T-helper 17 cell (primary cell): ENCODE measurements at places on chromosomes 6 and 20. TPM values are rescaled to one million over a fixed set of nuclear protein-coding genes. Genes with fewer than 3 reads are reported as not detected.

The RBPJL gene
- total RNA-seq: not detected

- peaks cover 68% of the 10 kb centered on the region for H3K27me3 ChIP-seq
- no peak overlapping the region for H3K4me3 ChIP-seq
- peaks cover 4% of the 10 kb centered on the region for H3K36me3 ChIP-seq
- no peak for DNase-seq
- no peak overlapping the region for H3K27ac ChIP-seq
- H3K4me1 ChIP-seq: peaks cover 2% of the 10 kb centered on the region
Observed at GRCh38 chr6:44024574-44025219, 102.6 kb downstream of the MRPL14 start.

GRCh38 chr20:17912916-17913315, 55.7 kb downstream of the SNX5 start:
- no peak overlapping the region for H3K4me3 ChIP-seq
- H3K27me3 ChIP-seq: peaks cover 49% of the 10 kb centered on the region
- peaks cover 8% of the 10 kb centered on the region for H3K36me3 ChIP-seq

- no peaks in the 10 kb centered on the region for H3K36me3 ChIP-seq
- H3K4me3 ChIP-seq: peak overlapping the region; percentile 86
- H3K27ac ChIP-seq: peak overlapping the region; percentile 97
Observed at GRCh38 chr6:52389264-52389625, 27.3 kb downstream of the PAQR8 start.

- no peak for DNase-seq
- peaks cover 3% of the 10 kb centered on the region for H3K36me3 ChIP-seq
- no peak overlapping the region for H3K27ac ChIP-seq
- no peak overlapping the region for H3K4me3 ChIP-seq
- H3K27me3 ChIP-seq: no peaks in the 10 kb centered on the region
- no peaks in the 10 kb centered on the region for H3K4me1 ChIP-seq
Observed at GRCh38 chr6:56459030-56459805, 183.5 kb downstream of the DST start.

DNA sequence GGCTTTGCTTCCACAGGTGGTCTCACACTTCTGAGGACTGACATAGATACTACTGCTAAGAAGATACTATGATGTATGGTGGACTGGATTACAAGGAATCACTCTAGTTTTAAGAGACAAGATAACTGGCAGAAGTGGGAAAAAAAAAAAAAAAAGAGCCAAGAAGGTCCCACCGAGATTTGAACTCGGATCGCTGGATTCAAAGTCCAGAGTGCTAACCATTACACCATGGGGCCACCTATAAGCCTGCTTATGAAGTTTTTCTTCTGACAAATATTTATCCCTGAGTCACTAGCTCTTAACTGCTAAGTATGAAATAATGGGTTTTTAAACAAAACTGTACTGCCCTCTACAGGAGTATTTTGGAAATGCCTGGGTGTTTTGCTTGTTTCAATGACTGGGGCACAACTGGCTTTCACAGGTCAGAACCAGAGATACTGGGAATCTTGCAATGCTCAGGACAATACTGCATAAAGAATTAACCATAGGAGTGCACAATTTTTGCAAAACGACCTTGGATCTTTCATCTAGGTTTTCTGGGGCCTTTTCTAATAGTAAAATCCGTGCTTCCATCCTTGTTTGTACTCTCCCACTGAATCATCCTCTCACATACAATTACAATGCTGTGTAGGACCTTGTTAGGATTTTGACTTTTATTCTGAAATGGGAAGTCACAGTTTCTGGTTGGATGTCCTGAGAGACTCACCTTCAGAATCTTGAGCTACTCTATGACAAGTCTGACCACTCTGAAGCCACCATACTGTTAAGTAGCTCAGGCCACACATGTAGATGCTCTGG, 116.3 kb downstream of the OR2B2 start:
- DNase-seq: no peak
- peaks cover 8% of the 10 kb centered on the region for H3K27me3 ChIP-seq
- H3K4me3 ChIP-seq: peak overlapping the region; percentile 66
- peaks cover 22% of the 10 kb centered on the region for H3K4me1 ChIP-seq
- no peaks in the 10 kb centered on the region for H3K36me3 ChIP-seq

DNA sequence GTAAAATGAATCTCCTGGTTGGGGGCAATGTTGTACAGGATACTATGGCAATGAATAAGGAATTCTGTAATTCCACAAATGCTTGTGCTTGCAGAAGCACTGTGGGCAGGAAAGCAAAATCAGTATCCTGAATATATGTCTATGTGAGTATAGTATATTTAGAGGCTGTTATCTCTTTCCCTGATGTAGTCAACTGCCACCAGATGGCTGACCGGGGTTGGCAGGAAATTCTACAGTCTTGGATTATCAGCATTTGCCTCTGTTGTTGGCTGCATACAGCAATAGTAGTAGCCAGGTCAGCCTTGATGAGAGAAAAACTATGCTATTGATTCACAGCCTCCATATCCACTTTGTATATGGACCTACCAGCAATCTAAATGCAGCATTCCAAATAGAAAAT, 425.1 kb upstream of the JAG1 start:
- no peak for DNase-seq
- H3K4me1 ChIP-seq: no peaks in the 10 kb centered on the region
- H3K27ac ChIP-seq: no peak overlapping the region
- H3K27me3 ChIP-seq: no peaks in the 10 kb centered on the region
- no peaks in the 10 kb centered on the region for H3K36me3 ChIP-seq

DNA sequence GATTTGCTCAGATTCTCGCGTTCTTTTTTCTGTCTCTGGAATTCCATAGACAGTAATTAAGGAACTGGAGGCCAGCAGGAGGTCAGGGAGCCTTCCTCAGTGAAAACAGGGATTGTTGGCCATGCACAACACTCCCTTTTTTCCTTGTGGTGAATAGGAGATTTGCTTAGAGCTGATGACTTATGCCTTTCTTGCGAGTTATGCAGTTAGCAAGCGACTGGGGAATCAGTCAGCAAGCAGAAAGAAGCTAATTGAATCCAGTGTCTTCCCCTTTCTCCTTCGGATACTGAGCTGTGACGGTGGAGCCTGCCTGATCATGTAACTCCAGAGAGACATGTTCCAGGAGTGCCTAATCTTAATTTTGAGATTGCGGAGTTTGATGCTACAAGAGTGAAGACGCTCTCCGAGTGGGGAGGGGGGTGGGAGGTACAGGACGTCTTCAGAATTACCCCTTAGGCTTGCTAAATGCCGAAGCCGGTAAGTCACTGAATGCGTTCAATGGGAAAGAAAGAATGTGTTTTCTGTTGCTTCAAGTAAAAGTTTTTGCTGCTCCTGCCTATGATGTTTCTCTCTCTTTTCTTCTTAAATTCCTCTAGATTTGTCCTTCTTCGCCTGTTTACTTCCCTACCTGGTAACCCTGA, 165.9 kb downstream of the SASH1 start:
- peaks cover 50% of the 10 kb centered on the region for H3K27me3 ChIP-seq
- peaks cover 3% of the 10 kb centered on the region for H3K36me3 ChIP-seq
- H3K4me3 ChIP-seq: no peak overlapping the region
- no peak for DNase-seq
- peaks cover 5% of the 10 kb centered on the region for H3K4me1 ChIP-seq

DNA sequence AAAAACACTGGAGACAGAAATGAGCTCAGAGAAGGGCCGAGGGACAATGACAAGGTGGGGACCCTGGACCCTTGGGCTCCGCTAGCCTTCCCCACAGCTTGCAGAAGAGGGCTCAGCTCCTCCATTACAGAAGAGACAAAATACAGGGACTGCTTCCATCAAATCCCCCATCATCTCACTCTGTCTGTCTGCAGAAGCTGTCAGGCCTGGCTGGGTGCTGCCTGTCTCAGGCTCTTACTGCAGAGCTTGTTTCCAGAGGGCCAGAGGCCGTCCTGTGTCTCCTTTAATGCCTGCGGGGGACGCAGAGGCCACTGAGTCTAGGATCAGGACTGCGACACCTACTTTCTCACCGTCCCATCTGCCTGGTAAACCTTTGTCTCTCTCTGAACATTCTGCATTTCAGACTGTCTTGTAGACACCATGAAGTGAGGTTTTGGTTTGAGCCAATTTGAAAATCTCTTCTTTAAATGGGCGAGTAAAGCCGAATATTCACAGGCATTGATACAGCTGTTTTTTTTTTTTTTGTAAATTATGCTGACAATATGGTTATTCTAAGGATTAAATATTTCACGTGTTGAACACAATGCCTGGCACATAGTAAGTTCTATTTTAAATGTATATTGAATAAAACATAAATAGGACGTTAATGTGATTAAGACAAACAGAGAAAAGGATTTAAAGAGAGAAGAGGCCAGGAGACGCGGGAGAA, 28.3 kb downstream of the RNASET2 start:
- H3K4me3 ChIP-seq: no peak overlapping the region
- H3K27me3 ChIP-seq: no peaks in the 10 kb centered on the region
- DNase-seq: no peak
- H3K36me3 ChIP-seq: peaks cover 7% of the 10 kb centered on the region
- peak overlapping the region; percentile 49 for H3K27ac ChIP-seq

DNA sequence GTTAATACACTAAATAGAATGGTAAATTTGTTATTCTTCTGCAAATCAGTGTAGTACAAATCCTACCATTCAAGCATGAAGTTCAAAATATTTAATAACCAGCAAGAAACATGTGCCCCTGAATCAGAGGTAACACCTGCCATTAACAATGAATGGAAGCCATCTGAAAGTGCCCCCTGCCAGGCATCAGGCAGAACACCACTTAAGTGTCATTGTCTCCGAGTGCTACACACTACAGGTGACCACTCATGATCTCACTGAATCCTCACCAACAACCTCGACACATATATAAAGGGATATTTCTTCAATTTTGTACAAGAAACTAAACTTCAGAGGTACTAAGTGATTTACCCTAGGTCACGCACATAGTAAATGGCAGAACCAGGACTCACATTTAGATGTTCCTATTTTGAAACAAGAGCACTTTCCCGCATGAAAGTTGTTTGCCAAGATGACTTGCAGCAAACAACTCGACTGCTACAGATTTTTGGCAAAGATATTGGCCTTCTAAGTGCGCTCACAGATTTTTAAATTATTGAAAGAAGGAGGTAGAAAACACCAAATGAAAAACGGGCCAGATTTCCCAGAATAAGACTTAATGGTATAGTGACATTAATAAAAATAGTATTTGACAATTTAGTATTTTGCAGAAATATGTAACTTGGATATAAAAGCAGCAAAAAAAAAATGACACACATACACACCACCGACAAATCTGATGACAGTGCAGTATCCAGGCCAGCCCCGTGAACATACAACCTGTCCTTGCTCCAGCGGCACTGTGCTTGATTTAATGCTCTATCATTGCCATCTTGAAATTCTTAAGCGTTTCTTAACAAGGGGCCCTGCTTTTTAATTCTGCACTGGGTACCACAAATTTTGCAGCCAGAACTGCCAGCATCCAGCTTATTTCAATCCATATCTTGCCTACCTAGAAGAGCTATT, 274.5 kb downstream of the ALDH8A1 start:
- H3K27me3 ChIP-seq: peaks cover 20% of the 10 kb centered on the region
- no peak overlapping the region for H3K4me3 ChIP-seq

- H3K27ac ChIP-seq: peak overlapping the region; percentile 99
- H3K4me1 ChIP-seq: peaks cover 54% of the 10 kb centered on the region
- no peak for DNase-seq
- no peaks in the 10 kb centered on the region for H3K36me3 ChIP-seq
Observed at GRCh38 chr6:157762636-157763035, 60.4 kb upstream of the SNX9 start.
